Calu3 (cell line): ENCODE measurements at places on chromosomes 4 and X.
A peak's percentile ranks its signal among the peaks of the same experiment; 100 is the strongest.

DNA sequence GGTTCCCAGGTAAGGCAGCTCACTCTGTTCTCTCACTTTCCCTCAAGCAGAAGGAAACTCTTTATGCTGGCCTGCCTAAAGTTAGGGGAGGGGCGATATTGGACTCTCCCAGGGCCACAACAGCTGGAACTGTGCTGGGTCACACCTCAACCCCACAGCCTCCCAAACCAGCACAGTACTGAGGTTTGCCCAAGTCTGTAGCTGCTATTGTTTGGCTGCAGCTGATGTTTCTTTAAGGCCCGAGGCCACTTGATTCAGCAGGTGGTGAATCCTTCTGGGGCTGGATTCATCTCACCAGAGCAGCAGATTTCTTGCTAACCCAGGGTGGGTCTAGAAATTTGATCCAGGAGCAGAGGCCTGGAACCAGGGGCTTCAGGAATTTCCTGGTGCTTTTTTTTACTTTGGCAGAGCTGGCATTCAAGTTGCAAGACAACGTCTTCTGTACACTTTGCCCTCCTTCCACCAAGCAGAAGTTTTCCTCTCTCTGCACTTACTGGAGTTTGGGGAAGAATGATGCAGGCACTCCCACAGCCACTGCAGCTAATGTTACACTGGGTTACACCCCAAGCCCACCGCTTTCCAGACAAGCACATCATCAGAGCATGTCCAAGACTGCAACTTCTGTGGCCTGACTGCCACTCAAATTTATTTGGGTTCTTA, 544.7 kb upstream of the NDST4 start:
- no peak for DNase-seq

- no peak for DNase-seq
These were observed 136.8 kb downstream of the PLS3 start for GRCh38 chrX:115697806-115698205.

DNA sequence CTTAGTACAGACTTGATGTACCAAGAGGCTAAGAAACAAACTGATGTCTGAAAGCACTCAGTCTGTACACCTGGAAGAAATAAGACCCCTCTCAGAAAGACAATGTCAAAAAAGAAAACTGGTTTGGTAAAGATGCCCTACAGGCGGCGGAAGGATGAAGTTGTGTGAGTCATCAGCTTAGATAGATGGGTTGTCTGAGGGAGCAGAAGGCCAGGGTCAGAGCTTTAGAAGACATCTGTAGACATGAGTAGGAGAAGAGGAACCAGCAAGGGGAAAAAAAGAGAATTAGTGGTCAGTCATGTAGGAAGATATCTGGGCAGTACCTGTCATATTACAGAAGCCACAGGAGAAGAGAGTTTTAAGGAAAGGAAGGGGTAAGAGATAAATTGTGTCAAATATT, 8.3 kb downstream of the SRPX2 start:
- no peak for DNase-seq

GRCh38 chr4:145047151-145047550, 50.8 kb downstream of the ANAPC10 start:
- DNase-seq = no peak

DNA sequence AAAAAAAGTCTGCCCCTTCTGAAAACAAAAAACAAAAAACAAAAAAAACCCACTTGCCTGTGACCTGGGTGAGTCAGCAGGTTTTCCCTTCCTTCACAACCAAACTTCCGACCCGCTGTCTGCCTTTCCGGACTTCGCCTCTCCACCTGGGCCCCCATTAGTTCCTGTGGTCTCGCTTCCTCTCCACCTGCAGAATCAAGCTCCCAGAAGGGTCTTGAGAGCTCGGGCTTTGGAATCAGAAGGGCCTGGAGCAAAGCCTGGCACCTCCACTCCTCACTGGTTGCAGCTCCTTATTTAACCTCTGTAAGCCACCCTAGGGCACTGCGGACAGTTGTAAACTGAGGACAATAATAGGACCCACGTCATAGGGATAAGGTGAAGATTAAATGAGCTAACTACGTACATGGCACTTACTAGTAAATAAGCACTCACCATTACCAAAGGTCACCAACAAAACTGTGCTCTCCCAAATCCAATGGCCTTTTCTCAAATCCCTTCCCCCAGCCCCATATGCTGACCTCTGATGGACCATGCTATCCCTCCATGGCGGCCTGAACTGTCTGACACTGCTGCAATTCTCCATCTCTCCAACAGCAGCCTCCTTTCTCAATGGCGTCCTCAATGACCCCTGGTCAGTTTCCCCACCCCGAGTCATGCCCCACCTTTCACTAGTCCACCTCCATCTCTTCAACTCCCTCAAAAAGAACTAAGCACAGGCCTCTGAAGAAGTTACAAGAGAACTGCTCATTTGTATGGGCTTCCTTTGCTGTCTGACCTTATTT, 64.2 kb downstream of the IRF2 start:
- no peak for DNase-seq

GRCh38 chr4:54556051-54556450, 101.7 kb upstream of the KIT start:
- DNase-seq = no peak

DNA sequence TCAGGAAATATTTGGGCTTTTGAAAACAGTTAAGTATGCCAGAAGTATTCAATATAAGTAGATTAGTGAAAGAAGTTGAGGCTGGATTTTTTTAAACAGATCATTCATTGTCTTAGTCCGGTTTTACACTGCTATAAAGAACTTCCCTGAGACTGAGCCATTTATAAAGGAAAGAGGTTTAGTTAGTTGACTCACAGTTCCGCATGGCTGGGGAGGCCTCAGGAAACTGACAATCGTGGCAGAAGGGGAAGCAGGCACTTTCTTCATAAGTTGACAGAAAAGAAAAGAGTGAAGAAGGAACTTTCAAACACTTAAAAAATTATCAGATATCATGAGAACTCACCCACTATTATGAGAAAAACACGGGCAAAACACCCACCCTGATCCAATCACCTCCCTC, 31.1 kb upstream of the CYLC1 start:
- no peak for DNase-seq

- DNase-seq = no peak
These were observed 2.2 kb upstream of the MID2 start for GRCh38 chrX:107823456-107823855.

DNA sequence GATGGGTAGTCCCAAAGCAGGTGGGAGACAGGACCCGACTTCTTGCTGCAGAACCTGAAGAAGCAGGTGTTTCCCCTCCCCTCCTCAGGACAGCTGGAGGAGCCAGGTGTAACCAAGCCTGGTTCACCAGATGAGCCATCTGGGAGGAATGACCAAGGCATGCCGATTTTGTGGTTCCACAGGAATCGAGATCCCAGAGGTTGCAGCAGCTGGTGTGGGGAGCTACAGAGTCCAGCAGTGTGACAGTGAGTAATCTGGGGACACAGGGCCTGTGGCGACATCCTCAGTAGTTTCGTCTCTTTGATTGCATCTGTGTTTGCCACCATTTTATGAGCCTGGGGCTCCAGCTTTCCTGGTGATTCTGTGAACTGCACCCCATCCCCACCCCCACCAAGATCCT, 2.6 kb upstream of the NDP start:
- no peak for DNase-seq

GRCh38 chr4:14299166-14299565, 671.6 kb upstream of the BOD1L1 start:
- no peak for DNase-seq

- DNase-seq = peak; percentile 17
These were observed at the start of gene FREM3 for GRCh38 chr4:143700416-143701352. FREM3 (minus strand) TSS chr4:143700675; CDS start chr4:143700675, 0 bp downstream.

GRCh38 chrX:73964579-73964978, 339.4 kb upstream of the ZCCHC13 start:
- no peak for DNase-seq

DNA sequence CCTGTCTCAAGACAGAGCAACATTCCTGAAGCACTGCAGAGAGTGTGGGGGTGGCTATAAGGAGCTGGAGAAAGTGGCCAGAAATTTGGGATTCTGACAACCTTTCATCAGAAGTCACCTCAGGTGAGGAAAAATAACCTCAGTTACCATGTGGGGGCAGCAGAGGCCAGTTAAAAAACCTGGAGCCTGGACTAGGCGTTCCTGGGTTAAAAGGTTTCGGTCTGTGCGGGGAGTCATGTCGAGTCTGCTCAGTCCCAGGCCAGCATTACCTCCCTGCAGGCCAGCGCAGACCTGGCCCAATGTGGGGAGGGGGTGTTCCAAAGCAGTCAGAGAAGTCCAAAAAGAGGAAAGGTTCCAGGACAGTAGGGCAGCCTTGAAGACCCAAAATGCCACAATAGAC, 10.9 kb upstream of the NALF2 start:
- peak; percentile 69 for DNase-seq

GRCh38 chr4:112889619-112890527, 159.6 kb upstream of the ANK2 start:
- no peak for DNase-seq

- peak; percentile 11 for DNase-seq
These were observed 15.0 kb downstream of the RPS4X start for GRCh38 chrX:72262077-72262476.

GRCh38 chrX:2823795-2824386, 4.8 kb upstream of the GYG2 start:
- DNase-seq = no peak

DNA sequence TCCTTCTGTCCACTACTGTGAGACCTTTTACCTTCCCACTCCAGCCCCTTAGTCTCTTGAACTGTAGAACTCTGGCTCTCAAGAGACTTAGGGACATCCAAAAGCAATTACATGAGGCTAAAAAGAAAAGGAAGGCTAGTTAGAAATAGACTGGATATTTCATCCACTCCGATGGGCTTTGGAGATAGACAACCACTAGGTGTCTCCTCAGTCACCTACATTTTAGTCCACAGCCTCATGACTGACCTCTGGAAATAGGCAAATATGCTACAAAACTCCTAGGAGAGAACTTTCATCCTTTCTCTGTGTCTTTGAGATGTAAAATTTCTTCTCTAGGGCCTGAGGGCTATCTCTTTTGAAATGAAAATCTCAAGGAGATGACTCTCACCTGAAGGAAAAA, 45.1 kb upstream of the LAMP2 start:
- DNase-seq = peak; percentile 8

- DNase-seq = peak; percentile 16
These were observed 689 bp upstream of the OGT start for GRCh38 chrX:71532078-71532752.

GRCh38 chr4:153273751-153274150, 69.5 kb downstream of the TRIM2 start:
- DNase-seq = no peak

DNA sequence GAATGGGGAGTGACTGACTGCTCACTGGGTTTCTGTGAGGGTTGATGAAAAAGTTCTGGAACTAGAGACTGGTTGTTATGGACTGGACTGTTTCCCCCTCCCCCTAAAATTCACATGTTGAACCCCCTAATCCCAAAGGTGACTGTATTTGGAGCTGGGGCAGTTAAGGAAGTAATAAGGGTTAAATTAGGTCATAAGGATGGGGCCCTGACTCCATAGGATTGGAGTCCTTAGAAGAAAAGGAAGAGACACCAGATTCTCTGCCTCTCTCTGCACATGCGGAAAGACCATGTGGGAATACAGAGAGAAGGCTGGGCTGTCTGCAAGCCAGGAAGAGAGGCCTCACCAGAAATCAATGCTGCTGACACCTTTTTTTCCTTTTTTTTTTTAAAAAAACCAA, 38.2 kb downstream of the ZBTB49 start:
- DNase-seq = no peak

- no peak for DNase-seq
These were observed 29.7 kb downstream of the SYNPO2 start for GRCh38 chr4:118918388-118918787.

GRCh38 chrX:123263747-123264146, 79.7 kb downstream of the GRIA3 start:
- DNase-seq = no peak

DNA sequence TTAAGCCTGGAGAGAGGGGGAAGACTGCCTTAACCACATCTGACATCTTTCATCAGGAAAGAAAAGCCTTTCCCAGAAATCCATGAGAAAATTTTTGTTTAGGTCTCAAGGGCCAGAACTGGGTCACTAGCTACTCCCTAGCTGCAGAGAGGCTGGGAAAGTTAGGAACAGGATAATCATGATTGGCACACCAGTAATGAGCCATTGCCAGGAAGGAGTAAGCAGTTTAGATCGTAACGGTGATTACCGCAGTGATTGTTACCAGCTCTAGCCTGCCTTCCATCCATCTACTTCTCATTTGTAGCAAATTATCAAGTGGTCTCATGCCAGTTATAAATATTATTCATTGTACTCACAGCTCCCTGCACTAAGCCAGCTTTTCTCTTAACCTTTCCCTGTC, 22.7 kb upstream of the STX18 start:
- no peak for DNase-seq

DNA sequence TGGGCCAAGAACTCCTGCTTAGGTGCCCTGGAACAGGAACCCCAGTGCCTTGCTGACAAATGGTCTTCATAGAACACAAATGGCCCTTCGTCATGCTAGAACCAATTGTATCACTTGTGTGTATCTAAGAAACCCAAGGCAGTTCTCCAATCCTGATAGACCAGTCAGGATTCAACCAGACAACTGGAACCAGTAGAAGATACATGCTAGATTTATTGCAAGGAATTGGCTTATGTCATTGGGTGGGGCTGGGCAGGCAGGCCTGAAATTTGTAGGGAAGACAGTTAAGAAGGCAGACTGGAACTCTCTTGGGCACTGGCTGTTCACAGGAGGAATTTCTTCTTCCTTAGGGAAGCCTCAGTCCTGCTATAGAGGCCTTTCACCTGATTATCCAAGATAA, 17.0 kb upstream of the TBL1X start:
- no peak for DNase-seq

- peak; percentile 98 for DNase-seq
These were observed 88.7 kb downstream of the HNRNPD start for GRCh38 chr4:82284858-82285805.

DNA sequence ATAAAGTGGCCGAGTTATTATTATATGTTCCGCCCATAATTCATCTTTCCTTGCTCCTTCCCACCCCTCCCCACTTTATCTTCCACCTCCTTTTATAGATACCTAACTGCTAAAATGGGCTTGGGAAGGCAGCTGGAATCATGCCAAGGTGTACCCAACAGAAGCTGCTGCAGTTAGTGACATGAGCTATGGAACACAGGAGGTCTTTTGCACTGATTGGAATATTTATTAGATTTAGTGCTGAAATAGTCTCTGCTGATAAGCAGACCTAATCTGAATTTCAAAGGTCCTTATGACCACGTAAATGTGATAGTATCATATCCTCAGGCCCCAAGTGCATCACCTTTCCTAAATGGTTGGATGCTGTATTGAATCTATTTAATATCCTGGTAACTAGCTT, 64.9 kb downstream of the HMGB2 start:
- DNase-seq = no peak

- DNase-seq = no peak
These were observed 104.3 kb upstream of the STK26 start for GRCh38 chrX:131918839-131919238.
